ENCODE measurements at places on chromosomes 1 and 21. TPM values are rescaled to one million over a fixed set of nuclear protein-coding genes. Genes with fewer than 3 reads are reported as not detected.

The FMOD gene
- total RNA-seq: 204 TPM

The S100A8 gene
- total RNA-seq: 83.5 TPM

DNA sequence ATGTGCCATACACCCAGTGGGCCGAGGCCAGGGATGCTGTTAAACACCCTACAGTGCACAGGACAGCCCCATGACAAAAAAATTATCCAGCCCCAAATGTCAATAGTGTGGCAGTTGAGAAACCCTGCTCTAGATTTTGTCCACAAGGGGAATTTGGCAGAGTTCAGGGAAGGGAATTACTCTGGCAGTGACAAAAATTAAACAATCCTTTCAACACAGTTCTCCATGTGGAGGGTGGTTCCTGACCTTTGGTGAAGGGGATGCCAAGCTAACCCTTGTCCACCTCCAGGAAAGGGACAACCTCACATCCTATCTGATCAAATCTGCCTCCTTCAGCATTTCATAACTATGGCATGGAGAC lies 28.4 kb upstream of the CD84 start:
- no peak for DNase-seq

GRCh38 chr1:993379-993995 lies 6.4 kb downstream of the HES4 start:
- no peak for DNase-seq

- DNase-seq: no peak
These were observed 15.1 kb upstream of the ST6GALNAC3 start for GRCh38 chr1:76059451-76059850.
